ENCODE measurements at places on chromosomes 2 and 18.
A peak's percentile ranks its signal among the peaks of the same experiment; 100 is the strongest.

GRCh38 chr2:233418052-233418760 is 63.9 kb downstream of the DGKD start:
- DNase-seq: no peak

GRCh38 chr2:47155091-47155876 is at the start of gene STPG4:
TSS of gene STPG4 (minus strand) at chr2:47155308. CDS start at chr2:47155251, 57 bp downstream.
- DNase-seq: no peak

- DNase-seq: no peak
Observed at GRCh38 chr2:153509133-153509532, 30.6 kb upstream of the RPRM start.

DNA sequence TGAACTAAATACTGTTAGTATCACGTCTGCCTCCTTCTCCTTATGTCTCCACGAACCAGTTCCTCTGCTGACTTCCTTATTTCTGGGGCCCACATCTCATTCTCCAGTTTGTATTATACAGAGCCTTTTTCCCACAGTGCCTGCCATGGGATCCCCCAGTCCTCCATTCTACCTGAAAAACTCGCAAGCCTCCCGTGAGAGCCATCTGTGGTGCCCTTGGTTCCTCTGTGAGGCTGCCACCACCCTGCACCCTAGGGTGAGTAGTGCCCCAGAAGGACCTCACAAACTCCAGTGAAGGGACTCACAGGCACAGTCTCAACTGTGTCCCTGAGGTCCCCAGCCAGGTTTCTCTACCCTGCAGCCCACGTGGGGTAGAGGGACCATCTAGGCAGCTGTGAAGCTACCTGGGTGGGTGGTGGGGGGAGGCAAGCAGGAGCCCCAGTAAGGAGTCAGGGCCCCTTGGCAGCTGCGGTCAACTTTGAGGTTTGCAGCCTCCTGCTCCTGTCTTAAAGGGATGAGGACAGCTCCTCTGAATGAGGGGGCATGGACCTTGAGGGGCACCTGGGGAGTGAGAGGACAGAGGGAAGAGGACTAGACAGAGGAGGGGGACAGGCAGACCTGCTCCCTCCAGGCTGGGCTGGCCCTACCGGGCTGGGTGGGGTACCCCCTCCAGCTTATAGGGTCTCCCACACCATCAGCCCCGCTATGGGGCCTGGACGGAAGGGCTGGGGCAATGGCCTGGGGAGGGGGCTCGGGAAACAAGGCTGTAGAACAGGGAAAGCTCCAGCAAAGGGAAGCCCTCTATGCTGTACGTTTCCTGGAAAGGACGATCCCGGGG is 1.0 kb downstream of the PSTPIP2 start:
- no peak for DNase-seq

DNA sequence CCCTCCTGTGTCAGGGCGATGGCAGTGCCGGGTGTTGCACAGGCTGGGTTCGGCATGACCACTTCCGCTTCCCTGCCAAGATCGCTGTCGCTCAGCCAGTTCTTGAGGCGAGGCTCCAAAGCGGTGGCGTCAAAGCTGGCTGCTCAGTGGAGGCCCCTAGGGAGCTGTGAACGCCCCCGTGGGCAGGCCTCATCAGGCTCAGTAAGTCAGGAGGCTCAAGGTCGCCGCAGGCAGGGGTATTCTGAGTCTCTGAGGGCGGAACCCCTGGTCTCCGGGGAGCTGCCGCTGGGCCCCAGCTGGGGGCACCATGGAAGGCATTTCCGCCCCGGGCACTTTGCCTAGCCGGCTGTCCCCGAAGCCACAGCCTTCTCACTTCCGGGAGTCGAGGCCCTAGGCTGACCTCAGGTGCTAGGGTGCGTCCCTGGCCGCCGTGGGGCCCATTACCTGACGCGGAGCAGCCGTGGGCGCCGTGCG is 210.4 kb downstream of the SOCS6 start:
- no peak for DNase-seq

DNA sequence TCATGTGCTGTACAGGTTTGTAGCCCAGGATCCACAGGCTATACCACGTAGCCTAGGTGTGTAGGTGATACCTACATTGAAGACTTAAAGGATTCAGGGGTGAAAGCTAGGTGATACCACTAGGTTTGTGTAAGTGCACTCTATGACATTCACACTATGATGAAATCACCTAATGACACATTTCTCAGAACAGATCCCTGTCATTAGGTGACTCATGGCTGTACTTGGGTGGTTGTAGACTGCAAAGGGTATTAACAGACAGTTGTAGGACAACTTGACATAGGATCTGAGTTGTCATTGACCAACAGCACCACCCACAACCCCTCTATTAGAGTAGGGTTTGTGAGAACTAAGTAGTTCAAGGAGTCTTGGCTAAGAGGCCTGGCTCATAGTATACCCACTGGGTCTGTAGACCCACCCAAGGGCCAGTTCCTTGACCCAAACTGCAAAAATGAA is 27.7 kb upstream of the SMCHD1 start:
- DNase-seq: peak; percentile 26

- DNase-seq: no peak
Observed at GRCh38 chr2:10879159-10879558, 32.6 kb upstream of the KCNF1 start.

DNA sequence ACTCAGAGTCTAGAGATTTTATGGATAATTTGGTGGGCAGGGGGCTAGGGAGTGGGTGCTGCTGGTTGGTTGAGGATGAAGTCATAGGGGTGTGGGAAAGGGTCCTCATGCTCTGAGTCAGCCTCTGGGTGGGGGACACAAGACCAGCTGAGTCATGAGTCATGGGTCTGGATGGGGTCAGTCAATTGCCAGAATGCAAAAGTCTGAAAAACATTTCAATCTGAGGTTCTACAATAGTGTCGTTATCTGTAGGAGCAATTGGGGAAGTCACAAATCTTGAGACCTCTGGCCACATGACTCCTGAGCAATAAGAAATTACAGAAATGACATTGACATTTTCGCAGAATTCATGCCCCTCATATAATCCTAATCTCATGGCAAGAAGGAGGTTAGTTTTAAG is 15.1 kb downstream of the NMS start:
- DNase-seq: no peak

DNA sequence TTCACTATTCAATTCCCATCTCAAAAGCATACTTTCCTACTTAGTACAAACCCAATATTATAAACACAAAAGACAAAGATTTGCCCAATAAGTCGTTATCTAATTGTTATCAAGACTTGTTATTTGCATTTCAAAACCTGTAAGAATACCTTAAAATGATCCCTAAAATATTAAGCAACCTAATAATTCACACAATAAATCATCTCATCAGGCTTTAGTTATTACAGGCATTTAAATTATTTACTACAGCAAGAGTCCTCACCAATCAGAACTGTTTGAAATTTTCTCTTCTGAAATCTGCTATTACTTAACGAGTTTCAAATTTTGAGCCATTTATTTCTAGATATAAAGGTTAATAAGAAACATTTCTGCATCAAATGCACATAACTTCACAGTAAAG is 1.6 kb downstream of the CCDC88A start:
- no peak for DNase-seq

DNA sequence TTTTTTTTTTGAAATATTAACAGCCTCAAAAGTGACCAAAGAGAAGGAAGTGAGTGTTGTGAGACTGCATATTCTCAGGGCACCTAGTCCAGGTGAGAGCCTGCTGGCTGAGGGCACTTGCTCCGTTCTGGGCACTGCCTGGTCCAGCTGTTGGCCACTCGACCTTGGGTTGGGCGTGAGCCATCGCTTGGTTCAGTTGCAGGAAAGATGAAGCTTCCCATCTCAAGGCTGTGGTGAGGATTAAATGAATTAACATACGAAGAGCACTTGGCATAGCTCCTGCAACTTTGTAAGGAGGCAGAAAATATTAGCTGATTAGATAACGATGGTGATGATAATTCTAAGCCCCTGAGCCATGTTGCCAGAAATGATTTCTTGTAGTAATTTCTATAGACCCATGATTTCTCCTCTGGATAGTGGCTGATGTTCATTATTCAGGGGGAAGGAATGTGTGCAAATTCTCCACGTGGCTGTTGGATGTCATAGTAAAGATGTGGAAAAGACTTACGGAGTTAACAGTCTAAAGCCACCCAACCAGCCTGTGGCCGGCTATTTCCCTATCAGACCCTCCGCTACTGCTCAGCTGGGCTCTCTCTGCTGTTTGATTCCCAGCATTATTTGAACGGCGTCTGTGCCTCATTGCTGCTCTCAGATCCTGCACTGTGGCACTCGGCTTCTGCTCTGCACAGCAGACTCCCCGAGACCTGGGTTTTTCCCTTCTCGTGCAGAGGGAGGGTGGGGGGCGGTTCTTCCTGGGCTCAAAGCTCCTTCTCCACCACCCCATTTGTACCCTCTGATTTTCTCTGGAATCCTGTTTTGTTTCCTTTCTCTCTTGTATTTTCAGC is 221.1 kb downstream of the GALR1 start:
- DNase-seq: no peak

DNA sequence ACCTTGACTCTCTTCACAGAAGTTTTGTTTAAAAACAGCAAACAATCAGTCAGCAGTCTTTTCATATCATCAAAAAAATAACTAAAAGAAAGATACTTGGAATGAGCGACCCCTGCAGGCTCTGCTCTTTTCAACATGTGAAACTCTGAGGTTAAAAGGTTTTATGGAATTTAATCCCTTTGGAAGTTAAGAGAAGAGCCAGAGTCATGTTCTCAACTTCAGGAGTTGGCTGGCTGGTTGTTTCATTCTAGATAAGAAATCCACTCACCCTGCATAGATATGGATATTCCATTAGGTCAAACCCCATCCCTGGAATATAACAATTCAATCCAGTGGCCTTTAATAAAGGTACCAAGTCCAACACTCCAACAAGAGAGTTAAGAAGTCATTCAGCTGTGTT is 115.6 kb upstream of the RMDN2 start:
- peak; percentile 12 for DNase-seq

GRCh38 chr2:176521878-176522670 is 252.8 kb downstream of the MTX2 start:
- no peak for DNase-seq

DNA sequence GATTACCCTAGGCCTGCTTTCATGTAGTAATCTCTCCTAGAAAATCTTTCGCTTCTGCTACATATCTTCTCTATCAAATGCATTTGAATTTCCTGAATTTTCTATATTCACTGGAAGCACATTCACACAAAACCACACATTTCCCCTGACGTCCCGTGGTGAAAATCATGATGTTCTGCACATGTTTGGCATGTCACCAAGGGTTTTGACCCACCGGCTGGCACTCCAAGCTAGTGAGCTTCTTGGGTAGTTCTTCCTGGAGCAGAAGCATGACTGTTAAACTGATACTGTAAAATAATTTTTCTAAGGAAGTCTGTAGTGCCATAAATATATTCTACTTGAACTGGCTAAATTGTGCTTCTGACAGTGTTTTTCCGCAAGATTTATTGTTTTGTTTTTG is 510.1 kb upstream of the SLC8A1 start:
- no peak for DNase-seq

DNA sequence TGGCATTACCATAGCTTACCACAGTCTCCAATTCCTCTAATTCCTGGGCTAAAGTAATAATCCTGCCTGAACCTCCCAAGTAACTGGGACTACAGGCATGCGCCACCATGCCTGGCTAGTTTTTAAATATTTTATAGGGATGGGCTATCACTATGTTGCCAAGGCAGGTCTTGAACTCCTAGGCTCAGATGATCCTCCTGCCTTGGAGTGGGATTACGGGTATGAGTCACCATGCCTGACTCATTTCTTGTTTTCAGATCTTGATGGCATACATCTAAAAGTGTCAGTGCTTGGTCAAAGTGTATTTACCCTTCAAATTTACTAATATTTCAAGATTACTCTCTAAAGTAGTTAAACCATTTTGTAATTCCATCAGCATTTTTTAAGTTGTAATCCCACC is 9.4 kb upstream of the SOCS6 start:
- no peak for DNase-seq

DNA sequence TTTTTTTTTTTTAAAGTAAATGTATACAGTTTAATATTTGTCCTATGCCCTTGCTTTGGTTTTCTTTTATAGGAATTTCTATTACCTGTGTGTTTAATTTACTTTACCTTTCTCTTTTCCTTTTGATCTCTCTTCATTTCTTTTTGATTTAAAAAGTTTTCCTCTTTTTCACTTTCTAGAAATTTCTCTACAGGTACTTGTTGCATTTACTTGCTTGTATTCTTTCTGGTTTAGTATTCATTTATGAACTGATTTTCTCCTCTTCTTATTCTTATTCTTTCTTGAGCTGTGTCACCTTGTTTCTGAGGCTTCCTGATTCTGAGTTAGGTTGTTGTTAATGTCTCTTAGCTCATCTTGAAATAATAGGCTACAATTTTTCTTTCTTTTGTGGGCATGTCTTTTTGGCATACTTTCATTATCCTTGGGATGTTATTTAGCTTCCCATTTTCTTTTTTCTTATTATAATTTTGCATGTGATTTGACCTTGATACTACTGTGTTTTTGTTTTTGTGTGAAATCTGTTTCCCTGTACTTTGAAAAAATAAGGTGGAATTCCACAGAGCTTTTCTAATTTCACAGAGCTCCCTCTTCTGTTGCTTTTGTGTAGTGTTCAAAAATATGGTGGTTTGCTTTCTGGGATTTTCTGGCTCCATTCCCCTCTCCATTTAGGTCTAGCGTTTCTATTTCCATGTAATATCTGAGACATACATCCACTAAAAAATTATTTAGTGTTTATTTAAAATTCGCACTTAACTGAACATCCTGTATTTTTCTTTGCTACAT is 25.5 kb upstream of the ALMS1 start:
- DNase-seq: no peak

GRCh38 chr2:74540291-74540690 is 10.6 kb downstream of the HTRA2 start:
- DNase-seq: no peak

DNA sequence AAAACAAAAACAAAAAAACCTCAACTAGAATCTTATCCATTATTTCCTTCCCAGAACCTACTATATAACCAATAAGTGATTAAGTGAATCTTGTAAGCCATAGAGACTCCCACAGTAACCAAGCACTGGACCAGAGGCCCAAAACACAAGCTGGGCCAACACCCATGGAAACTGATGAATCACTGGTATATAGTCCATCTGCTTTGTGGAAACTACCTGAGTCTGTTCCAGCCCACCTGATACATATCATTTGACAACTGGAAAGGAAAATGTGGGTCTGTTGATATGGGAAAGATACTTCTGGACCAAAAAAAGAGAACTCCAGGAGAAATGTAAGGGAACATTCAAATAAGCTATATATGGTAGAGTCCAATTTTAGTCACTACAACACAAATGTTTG is 252.8 kb downstream of the MREG start:
- no peak for DNase-seq

DNA sequence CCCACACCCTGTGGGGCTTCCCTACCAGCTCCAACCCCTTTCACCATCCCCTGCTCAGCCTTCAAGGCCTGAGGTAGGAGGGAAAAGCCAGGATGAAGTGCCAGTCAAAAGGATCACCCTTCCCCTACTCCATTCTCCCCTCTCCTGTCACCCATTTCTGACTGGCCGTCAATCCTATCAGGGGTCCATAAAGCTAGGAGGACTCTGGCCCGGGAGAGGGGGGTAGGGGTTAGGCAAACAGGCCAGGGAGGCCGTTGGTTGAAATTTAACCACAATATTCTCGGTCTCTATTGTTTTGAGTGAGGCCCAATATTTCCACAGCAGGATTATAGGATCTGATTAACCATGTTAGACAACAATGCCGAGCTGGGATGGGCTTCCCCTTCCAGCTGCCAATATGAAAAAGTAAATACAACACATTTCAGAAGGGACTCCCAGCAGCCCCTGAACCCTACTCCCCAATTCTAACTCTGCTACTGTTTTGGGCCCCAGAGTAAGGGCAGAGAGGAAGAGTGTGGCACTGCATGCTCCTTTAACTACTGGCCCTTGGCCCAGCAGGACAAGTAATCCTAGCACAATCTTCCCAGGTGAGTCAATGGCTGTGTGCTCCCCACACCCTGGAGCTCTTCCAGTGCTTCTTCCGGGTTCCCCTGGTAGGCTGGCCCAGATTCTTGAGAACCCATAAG is 10.6 kb upstream of the IHH start:
- no peak for DNase-seq

- no peak for DNase-seq
Observed at GRCh38 chr18:58449464-58449863, 179.4 kb downstream of the ALPK2 start.
